ENCODE measurements at places on chromosomes 7 and 10.

DNA sequence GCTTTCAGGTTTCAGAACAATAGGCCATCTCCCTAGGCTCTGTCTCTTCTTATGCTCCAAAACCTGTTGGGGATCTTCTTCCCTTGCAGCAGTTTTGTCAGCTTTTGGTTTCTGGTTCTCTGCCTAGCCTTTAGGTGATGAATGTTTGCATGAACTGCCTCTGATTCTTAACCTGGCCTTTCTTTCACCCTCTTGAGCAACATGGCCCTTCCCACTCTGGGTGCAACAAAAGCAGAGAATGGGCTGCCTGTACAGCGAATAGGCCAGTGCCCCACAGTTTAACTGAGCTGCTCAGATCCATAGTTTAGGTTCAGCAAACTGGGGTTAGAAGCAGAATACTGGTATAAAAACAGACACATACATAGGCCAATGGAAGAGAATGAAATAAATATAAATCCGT is 18.1 kb upstream of the NUP205 start:
- no peak for DNase-seq

DNA sequence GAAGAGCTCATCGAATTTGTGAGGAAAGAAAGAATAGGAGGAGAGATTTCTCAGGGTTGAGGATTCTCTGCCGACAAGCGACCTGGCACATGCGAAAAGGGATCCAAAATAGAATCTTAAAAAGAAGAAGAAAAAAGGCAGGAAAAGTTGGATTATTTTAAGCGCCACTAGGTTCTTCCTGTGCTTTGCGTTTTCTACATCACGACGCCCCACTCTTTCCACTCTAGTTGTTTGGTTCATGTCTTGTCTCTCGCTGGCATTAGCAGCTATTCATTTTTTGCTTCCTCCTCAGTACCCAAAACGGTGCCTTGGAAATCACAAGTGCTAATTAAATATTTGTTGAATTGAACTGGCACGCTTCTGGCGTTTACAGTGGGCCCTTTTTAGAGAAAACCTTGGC is 674 bp upstream of the FRA10AC1 start:
- no peak for DNase-seq

GRCh38 chr10:95793401-95794045 is 37.6 kb downstream of the ENTPD1 start:
- no peak for DNase-seq

DNA sequence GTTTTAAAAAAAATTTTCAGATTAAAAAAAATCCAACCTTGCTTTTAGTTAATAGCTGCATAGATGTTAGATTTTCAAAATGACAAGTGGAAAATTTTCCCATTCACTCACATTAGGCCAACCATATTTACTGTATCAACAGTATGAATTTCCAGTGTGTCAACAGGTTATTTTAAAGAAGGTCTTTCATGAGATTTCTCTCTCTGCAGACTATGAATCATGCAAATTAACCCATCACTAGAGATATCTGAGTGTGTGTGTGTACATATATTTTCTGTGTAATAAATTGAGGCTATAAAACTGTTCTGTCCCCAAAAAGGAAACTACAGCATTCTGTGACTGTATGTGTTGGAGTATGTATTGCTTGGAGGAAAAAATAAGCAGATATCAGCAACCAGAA is 305.6 kb downstream of the ARL4A start:
- DNase-seq = no peak

GRCh38 chr10:86371691-86372090 is 5.1 kb upstream of the GRID1 start:
- no peak for DNase-seq

DNA sequence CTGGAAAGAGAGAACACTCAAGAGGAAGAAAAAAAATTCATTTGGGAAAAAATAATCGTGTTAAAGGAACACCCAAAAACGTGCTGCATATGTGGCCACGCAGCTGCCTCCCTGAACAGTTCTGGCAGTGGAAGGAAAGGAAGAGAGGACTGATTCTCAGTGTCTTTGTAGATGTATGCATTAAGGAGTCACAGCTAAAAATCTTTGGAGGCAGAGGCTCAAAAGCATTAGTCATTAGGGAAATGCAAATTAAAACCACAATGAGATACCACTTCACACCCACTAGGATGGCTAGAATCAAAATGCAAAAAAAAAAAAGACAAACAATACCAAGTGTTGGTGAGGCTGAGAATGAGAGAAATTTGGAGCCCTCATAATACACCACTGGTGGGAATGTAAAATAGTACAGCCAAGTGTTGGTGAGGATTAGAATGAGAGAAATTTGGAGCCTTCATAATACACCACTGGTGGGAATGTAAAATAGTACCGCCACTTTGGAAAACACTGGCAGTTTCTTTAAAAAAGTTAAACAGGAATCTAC is 134.7 kb downstream of the SLIT1 start:
- DNase-seq = no peak

DNA sequence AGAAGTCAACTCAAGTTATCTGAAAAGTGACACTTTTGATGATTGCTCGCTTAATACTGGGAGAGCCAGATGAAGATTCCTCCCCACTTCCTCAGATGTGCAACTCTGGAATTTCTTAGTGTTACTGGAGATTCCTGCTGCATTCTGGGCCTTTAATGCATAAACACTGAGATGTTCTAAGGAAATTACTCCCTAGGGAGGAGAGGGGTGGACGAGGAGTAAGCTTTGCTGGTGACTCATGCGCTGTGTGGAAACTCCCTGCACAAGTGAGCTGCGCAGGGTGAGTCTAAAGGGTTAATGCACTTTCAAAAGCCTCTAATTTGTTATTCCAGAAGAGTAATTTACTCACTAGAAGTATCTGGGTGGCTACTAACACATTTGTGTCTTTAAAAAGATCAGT is 46.3 kb downstream of the EGFR start:
- DNase-seq = no peak

GRCh38 chr7:98107313-98107721 is 655 bp downstream of the LMTK2 start:
- no peak for DNase-seq

DNA sequence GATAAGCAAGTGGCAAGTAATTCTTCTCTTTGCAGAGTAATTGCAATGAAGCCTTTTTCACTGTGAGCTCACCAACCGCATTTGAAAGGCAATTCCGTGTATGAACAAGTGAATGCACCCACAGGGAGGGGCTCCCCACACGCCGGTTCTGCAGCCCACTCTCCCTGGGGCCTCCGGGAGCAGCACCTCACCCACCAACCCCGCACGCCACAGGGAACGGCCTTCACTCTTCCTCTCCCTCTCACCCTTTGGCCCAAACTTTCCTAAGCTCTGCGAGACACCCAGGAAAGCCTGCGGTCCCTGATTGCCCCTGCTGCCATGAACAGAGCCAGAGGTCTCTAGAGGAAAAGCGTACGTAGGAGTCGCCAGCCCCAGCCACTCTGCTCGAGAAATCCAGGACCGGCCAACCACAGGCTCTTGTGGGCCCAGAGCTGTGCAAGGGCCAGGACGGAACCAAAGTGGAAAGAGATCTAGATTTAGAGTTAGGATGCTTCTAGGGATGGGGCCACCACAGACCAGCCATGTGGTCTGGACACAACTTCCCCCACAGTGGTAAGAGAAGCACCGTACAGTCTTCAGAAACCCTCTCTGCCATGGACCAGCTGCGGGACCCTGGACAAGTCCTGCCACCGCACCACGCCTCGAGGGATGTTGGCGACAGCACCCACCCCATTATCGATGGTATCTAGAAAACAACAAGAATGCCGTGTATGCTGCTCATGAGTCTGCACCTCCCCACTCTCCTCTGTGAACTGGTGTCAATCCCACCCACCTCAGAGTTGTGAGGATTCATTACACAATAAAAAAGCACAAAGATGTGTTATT is 3.6 kb downstream of the WDR86 start:
- no peak for DNase-seq

GRCh38 chr10:116138897-116139296 is 134.1 kb downstream of the GFRA1 start:
- DNase-seq = no peak

DNA sequence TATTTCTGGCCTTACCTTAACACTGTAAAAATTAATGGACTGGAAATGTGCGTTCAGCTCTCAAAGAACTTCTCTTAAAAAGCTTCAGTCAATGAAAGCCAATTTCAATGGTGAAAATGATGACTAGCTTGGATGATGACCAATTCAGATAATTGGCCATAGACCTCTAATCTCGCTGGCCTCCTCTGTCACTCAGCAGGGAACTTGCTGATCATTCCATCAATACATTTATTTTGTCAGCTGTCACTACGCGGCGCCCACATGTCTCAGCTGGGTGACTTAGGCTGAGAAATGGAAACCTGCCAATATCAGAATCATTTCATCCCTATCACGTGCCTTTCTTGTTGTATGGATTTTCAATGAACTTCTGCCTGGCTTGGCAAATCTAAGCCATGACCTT is 673.0 kb upstream of the AUTS2 start:
- no peak for DNase-seq

- DNase-seq = no peak
These were observed 235.0 kb upstream of the PLPP4 start for GRCh38 chr10:120221873-120222485.

- DNase-seq = no peak
These were observed 726.9 kb downstream of the TNS3 start for GRCh38 chr7:46854958-46855473.

- no peak for DNase-seq
These were observed 170.7 kb upstream of the PPP2R2D start for GRCh38 chr10:131729938-131730660.

DNA sequence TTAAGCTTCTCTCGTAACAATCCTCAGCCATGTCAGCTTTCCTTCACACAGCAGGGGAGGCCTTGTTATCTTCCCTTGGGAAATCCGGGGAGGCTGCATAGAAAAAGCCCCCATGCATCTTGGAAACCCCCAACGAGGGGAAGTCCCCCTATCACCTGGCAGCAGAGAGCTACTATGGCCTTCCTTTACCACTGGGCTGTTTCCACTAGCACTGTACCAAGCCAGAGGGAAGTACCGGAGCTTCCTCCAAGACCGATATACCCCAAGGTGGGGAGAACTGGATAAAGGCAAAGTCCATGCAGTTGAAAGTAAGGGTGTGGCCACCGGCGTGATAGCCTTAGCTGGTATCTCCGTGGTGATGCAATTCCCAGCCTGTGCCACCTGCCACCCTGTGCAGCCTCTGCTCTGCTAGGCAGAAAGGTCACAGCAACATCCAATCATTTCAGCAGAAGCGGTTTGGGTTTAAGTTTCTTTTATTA is 4.4 kb upstream of the CLIP2 start:
- DNase-seq = peak; percentile 53

DNA sequence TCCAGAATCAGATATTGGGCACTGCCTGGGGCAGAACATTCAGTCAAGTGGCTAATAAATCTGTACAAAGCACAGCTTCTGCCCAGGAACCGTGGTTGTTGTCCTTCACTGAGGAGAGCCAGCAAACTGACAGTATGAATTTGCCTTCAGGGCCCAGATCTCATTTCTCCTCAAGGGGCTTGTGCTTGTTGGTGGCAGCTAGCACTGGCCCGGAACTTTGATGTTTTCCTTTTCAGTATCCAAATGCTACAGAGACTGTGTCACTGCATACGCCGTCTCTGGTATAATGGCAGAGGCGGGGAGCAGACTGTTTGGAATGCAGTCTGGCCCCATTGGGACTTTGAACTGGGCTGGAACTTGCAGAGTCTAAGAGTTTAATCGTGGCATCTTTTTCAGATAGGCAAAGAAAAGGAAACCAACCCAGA is 30.4 kb upstream of the ADD3 start:
- no peak for DNase-seq

Data from activated B cell treated with CpG ODN at 0.5 μM for 24 hours (primary cell).